ENCODE measurements at places on chromosomes 7 and 10.

GRCh38 chr10:96344178-96344577 is 14.6 kb downstream of the OPALIN start:
- no peak for DNase-seq

DNA sequence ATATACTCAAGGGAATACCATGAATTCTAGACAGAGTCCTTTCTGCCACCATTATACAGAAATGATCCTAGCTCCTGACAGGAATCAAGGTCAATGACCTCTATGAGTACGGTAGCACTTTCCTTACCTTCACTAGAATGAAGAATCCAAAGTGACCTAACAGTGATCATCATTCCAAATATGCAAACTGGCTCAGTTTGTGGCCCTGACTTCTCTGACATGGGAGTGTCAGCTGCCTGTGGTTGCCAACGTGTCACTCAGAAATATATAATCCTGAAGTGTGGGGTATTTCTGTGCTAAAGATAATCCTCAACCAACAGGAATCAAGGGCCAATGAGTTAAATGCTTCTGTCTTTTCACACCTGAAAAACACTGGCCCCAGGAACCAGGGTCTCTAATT is 45.7 kb downstream of the COPG2 start:
- DNase-seq: no peak

DNA sequence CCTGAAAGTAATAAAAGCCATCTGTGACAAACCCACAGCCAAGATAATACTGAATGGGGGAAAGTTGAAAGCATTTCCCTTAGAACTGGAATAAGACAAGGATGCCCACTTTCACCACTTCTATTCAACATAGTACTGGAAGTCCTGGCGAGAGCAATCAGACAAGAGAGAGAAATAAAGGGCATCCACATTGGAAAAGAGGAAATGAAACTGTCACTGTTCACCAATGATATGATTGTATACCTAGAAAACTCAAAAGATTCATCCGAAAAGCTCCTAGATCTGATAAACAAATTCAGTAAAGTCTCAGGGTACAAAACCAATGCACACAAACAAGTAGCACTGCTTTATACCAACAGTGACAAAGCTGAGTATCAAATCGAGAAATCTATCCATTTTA is 581.7 kb upstream of the TEX47 start:
- DNase-seq: no peak

DNA sequence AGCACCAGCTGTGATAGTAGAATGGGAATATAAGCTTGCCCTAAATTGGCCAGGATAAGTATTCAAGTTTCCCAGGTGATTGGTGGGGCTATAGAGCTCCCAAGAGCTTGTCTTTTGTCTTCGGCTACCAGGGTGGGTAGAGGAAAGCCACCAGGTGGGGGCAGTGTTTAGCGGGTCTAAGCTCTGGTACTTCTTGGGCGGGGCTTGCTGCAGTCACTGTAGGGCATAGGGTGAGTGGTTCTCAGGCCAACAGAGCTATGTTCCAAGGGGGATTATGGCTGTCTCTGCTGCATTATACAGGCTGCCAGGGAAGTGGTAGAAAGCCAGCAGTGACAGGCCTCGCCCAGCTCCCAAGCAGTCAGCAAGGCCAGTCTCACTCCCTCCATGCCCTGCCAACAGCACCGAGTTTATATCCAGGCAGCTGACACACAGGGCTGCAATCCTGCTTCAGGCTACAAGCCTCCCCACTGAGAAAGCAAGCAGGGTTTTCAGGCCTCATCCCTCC is 110.7 kb downstream of the ZNF467 start:
- DNase-seq: peak; percentile 38

DNA sequence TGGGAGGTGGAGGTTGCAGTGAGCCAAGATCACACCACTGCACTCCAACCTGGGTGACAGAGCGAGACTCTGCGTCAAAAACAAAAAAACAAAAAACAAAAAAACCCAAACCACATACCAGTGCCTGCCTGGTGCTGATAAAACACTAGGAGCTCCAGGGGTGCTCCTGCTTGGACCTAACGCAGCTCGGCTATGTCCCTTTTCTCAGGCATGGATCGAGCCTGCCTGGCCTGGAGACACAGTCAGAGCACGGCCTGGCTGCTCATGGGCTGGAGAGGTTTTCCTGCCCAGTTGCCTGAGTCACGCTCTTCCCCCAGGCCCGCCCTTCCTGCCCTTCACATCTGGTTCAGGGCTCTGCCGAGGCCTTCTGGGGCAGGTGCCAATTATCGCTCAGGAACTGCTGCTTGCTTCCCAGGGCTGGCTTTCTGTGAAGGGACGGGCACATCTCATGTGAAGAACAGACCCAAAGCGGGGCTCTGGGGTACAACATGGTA is 12.6 kb upstream of the NPFFR1 start:
- DNase-seq: no peak

DNA sequence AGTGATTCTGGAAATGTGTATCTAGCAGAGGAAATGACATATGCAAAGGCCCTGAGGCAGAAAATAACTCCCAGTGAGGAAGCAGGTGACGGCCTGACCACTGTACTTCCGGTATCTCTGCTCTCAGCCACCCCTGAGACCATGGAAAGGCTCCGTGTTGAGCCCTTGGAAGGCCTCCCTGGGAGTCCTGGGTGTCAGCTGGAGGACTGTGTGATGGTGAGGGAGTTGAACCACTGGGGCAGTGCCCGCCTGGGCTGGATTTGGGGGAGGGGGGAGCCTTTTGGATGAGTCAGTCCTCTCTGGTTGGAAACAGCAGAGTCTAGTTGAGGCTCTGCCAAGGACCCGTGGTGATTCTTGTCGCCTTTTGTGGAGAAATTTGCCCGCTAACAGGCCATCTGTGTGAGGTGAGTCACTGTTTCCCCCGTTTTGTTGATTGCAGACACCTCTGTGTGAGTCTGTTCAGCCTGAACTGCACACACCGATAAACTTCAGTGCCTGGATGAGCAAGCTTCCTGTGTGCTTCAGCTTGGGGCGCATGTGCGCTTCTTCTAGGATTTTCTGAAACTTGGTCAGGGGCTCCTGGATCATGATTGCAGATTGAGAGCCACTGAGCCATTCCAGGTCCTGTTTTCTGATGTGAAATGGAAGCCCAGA is 98.6 kb downstream of the GRK5 start:
- DNase-seq: peak; percentile 79

GRCh38 chr10:97907211-97907610 is 57.6 kb downstream of the GOLGA7B start:
- no peak for DNase-seq

DNA sequence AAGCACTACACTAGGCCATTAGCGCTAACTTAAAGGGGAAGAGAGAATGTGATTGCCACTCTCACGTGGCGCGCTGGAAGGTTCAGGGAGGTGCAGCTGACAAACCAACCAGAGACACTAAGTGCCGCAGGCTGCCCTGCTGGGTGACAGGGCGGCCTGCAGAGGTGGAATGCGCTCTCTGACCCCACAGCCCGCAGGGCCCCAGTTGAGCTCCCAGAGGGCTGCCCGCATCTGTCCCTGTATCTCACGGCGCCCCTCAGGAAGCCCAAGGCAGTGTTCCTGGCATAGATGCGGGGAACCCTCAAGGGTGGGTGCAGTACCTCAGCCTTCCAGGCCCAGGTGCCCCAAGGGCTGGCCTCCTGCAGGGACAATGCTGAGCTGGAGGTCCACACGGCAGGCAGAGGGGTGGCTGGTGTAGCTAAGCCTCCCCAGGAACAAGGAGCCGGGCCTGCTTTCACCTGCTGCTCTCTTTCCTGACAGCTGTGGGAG is 66.6 kb downstream of the CALML3 start:
- no peak for DNase-seq

- no peak for DNase-seq
Measured at GRCh38 chr7:141960687-141961422, 12.7 kb downstream of the TAS2R38 start.

DNA sequence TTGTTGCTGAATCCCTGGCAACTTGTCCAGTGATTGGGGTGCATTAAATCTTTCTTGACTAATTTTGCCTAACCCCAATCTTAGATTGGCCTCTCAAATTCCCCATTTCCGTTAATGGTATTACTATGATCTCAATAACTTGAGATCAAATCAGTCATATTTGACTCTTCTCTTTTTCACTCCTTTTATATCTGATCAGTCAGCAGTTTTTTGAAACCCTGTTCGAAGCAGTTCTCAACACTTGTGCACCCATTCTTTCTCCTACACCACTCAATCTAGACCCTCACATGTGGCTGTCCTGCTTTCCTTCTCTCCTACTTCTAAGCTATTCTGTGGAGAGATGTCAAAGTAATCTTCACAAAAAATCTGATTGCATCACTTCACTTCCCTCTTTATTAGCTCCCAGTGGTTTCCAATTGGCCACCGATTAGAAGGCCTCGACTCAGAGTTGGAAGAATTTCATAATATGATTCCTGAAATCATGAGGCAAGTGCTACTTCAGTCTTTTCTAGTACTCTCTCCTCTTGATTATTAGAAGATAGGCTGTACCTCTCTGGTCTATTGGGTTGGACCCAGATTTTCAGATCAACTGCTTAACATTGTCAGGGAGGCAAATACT is 128.9 kb downstream of the ZNF365 start:
- no peak for DNase-seq

- no peak for DNase-seq
Measured at GRCh38 chr10:110209926-110210673, 2.7 kb downstream of the MXI1 start.

GRCh38 chr7:115478426-115478825 is 552.1 kb downstream of the TFEC start:
- DNase-seq: no peak

- no peak for DNase-seq
Measured at GRCh38 chr7:155269766-155270585, 27.7 kb upstream of the INSIG1 start.

DNA sequence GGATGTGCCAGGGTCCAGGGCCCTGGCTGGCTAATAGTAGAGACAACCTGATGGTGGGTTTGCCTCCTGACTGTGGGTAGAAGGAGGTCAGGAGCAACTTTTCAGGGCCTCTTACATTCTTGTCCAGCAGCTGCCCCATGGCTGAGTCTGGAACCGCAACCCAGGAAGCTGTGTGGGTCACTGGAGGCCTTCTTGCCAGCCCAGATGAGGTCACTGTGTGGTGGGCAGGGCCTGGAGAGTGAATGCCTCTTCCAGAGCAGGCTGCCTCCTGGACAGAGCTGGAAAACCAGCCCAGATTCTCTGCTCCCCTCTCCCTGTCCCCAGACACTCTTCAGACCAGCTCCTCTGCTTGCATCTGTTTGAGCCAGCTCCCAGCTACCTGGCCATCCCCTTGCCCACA is 43.5 kb upstream of the LEP start:
- DNase-seq: no peak

DNA sequence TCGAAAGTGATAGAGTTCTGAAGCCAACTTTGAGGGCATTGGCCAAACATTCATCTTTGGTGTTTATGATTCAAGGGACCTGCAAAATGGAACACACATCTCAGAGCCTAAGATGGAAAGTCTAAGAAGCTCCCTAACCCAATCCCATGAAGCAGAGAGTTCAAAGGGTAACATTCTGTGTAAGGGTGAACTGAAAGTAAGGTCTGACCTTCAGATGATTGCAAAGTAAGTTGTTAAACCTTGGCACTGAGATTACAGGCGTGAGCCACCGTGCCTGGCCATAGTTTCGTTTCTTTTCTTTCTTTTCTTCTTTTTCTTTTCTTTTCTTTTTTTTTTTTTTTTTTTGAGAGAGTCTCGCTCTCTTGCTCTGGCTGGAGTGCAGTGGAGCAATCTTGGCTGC is 2.2 kb downstream of the ZNF212 start:
- DNase-seq: no peak

GRCh38 chr10:132986076-132986475 is 43.7 kb upstream of the CFAP46 start:
- no peak for DNase-seq

- DNase-seq: no peak
Measured at GRCh38 chr7:5423306-5423975, at the start of gene TNRC18. TNRC18 (minus strand) TSS chr7:5423834; CDS start chr7:5421246, 2,588 bp downstream.

- no peak for DNase-seq
Measured at GRCh38 chr7:73329861-73330581, 2.1 kb downstream of the FKBP6 start.

- no peak for DNase-seq
Measured at GRCh38 chr10:787933-788651, 98.6 kb upstream of the DIP2C start.

- DNase-seq: no peak
Measured at GRCh38 chr10:61752111-61753011, 89.6 kb downstream of the CABCOCO1 start.

DNA sequence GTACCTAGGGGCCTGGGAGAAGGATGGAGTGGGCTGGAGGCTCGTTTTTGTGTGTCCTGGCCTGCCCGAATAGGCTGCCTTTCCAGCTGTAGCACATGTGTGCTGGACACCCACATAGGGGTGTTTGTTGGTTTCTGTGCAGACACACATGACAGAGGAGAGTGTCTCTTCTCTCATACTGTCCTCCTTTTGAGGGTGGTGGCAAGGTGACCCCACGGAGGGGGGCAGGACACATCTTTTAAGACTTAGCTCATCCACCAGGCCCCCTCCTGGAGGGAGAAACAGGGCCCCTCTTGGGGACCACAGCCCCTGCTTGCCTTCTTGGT is 72.2 kb upstream of the PPIF start:
- no peak for DNase-seq

DNA sequence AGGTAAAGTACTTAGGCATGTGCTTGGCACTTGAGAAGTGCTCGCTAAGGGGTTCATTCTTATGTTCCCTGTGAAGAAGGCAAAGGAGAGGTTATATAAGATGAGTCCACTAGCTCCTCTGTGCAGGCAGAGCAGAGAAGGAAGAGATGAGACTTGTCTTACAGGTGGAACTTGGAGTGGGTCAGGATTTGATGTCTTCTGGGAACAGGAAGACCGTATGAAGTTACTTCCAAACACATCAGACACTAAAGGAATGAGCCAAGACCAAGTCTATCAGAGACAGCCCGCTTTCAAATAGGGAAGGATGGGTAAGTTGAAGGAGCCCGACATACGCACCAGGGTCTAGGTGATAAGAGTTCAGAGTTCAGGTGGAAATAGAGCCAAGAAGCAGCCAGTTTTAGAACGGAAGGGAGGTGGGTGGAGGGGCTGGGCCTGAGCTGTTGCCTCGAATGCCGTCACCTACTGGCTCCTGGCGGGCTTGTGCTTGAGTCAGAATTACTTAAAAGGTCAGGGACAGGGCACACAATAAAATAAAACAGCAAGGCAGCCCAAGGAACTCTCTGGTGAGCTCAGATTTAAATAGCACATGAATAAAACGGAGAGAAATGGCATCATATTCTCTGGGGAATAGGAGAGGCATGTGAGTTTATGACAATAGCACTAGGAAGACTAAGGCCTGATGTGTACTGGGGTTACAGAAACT is 56.1 kb upstream of the GRB10 start:
- no peak for DNase-seq

DNA sequence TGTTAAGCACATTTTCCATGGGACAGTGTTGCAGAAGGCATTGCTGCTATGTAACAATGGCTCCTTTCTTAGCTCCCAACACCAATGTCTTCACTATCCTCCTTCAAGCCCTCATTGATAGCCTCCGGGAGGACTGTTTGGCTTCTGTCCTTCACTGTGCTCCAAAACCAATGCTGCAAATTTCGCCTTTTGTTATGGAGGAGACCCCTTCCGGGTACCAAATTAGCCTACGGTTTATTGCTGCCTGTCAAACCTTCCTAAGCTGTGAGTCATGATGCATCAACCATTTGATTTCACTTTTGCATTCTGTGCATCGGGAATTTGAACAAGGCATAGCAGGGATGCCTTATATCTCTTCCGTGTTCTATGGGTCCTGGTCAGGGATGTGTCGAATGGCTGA is 432.9 kb downstream of the GATA3 start:
- no peak for DNase-seq

Measured in activated effector memory CD4-positive, alpha-beta T cell treated with Interleukin-2 at 50 U/mL for 16 hours (primary cell).